CD4-positive, alpha-beta T cell treated with Interleukin-6 for 4 hours (primary cell): ENCODE measurements at places on chromosomes 13 and 19.

DNA sequence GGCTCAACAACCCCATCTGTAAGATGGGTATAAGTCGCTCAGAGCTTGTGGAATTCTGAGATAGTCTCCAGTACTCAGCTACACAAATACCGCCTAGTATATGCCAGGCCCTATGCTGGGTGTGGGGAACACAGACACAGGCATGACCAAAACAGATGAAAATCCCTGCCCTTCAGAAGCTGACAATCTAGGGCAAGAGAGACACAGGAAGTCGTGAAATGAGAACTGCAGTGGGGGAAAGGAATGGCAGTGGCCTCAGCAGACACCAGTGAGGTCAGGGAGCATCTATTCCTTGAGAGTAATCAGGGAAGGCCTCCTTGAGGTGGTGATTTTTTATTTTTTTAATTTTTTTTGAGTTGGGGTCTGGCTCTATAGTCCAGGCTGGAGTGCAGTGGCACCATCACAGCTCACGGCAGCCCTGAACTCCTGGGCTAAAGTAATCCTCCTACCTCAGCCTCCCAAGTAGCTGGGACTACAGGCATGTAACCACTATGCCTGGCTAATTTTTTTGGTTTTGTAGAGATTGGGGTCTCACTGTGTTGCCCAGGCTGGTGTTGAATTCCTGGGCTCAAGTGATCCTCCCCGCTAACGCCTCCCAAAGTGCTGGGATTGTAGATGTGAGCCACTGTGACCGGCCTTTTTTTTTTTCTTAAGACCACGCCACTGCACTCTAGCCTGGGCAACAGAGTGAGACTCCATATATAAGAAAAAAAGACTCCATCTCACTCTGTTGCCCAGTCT lies 3.2 kb downstream of the TMIGD2 start:
- no peak for DNase-seq

DNA sequence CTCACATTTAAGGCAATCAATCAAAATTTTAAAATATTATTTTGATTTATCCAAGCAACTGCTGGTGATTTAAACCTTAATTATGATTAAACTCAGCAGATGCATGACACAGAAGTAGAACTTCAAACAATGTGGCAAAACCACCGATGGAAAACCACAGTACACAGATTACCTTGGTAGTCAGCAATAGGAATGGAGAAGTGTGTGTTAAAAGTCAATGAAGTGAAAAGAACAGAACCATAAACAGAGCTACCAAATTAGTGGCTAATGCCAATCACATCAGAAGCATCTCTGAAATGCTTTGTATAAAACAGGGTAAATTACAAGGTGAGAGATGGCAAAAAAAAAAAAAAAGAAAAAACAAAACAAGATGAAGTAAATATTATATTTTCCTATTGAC lies 31.2 kb downstream of the KATNAL1 start:
- DNase-seq: no peak

DNA sequence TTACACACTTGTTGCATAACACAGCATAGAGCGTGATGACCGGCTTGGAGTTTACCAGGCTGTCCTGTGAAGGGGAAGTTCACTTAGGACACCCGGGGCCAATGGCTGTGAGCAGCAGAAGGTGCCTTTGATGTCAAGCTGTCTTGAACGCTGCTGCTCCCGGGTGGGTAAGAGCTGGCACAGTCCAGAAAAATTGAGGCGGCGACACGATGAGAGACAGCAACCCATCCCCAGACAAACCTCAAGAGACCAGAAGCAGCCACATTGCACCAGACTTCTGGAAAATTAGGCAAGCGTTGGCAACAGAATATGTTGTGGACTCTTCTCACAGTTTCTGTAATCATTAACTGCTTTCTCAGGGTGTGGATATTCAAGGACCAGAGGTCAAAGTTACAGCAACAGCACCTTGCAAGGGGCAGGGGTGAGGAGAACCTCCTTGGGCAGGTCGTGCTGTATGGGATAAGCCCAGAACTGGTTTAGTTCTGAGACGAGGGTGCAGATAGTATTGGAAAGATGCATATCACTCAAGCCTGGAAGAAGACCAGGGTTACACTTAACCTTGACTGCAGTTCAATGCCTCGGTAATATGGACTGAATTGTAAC lies 10.1 kb downstream of the NFILZ start:
- no peak for DNase-seq

DNA sequence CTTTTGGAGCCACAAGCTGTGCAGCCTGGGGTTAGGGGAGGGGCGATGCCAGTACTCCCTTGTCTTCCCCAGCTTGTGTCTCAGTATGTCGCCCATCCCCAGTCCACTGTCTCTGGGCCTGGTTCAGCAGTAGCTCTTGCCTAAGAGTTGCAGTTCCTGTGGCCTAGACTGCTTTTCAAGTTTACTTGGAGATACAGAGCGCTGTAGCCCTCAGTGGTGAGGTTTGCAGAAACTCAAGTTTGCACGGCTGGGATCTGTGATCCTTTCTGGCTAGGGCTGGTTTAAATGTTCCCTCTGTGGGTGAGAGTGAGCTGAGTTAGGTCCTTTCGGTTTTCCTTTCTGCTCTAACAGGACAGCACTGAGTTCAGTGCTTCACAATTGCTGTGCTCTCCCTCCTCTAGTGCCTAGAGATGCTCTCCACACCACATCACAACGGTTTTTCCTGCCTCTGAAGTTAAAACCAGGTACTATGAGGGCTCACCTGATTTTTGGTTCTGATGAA lies 360.6 kb upstream of the TMTC4 start:
- DNase-seq: no peak
